ENCODE measurements at places on chromosomes 13 and 19. TPM values are rescaled to one million over a fixed set of nuclear protein-coding genes. Genes with fewer than 3 reads are reported as not detected.

TLE6 gene
- total RNA-seq: 12.8 TPM

DHDH gene
- 1.7 TPM for total RNA-seq

VAV1 gene
- total RNA-seq: not detected

ZNF546 gene
- 4.6 TPM for total RNA-seq

SPTBN4 gene
- 1.2 TPM for total RNA-seq

USHBP1 gene
- 3.8 TPM for total RNA-seq

TUBA3C gene
- total RNA-seq: not detected

- no peak overlapping the region for H3K4me3 ChIP-seq
- no peaks in the 10 kb centered on the region for H3K36me3 ChIP-seq
- no peak overlapping the region for H3K27ac ChIP-seq
- DNase-seq: no peak
Measured at GRCh38 chr13:41007744-41008128, 11.4 kb downstream of the ELF1 start.

GRCh38 chr19:14629557-14629956 lies 45.1 kb downstream of the ADGRE3 start:
- no peak overlapping the region for H3K27ac ChIP-seq
- H3K36me3 ChIP-seq: no peaks in the 10 kb centered on the region
- no peaks in the 10 kb centered on the region for H3K27me3 ChIP-seq

GRCh38 chr19:7292950-7293761 lies 1.1 kb downstream of the INSR start:
- peak; percentile 70 for DNase-seq
- no peaks in the 10 kb centered on the region for H3K4me1 ChIP-seq
- H3K4me3 ChIP-seq: peak overlapping the region; percentile 81
- H3K27ac ChIP-seq: no peak overlapping the region
- H3K27me3 ChIP-seq: peaks cover 14% of the 10 kb centered on the region

GRCh38 chr13:95833719-95834118 lies 156.8 kb downstream of the DNAJC3 start:
- no peaks in the 10 kb centered on the region for H3K36me3 ChIP-seq
- no peaks in the 10 kb centered on the region for H3K27me3 ChIP-seq
- no peak overlapping the region for H3K27ac ChIP-seq
- H3K4me3 ChIP-seq: no peak overlapping the region
- no peak for DNase-seq

DNA sequence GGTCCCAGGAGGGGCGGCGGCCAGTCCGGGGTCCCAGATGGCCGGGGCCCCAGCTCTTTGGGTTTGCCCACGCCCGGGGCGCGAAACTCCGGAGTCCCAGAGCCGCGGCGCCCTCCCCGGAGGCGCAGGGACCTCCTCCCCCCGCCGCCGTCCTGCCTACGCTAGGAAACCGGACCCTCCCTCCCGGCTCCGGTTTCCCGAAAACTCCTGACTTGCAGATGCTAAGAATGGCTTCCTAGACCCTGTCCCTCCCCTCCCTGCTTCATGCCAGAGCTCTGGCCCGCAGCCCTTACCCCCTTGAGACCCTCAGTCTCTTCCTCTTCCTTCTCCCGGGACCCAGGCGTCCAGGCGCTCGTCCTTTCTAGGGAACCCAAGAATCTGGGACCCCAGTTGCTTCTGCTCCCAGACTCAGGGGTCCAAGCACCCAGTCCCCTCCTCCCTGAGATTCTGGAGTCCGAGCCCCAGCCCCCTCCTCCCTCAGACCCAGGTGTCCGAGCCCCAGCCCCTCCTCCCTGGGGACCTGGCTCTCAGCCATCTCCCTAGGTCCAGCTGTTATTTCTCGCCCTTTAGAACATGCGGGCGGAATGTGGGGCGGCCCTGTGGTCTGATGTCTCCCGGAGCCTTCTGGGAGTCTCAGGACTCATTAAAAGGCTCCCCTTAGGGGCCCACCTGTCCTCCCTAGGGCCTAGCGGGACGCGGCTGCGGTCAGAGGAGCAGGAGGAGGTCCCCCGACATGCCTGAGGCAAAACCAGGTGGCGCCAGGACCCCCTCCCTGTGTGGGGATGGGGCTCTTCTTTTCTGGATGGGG lies at the start of gene MYBPC2:
Gene MYBPC2 (plus strand): TSS at position 672 of the 808 bp plus-strand sequence. CDS start 62 bp downstream, at position 734.
- H3K36me3 ChIP-seq: no peaks in the 10 kb centered on the region
- H3K4me3 ChIP-seq: peak within 1 kb of the TSS; percentile 81
- H3K27ac ChIP-seq: no peak within 1 kb of the TSS
- H3K4me1 ChIP-seq: no peaks in the 10 kb centered on the region

DNA sequence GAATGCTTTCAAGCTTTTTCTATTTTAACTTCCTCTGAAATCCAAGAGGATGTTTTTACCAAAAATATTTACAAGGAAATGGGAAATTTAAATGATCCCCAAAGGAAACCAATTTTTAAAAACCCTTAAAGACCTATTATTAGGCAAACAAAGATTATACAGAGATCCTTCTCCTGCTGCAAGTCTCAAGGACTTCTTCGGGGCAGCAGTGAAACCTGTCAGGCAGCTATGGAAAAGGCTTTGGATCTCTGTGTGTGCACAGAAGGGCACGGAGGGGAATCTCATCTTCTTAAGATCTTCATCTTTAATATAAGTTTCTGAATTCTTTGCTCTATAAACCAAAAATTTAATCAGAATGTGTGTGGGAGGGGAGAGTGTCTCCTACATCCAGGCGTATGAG lies 36.0 kb upstream of the CLDN10 start:
- H3K27ac ChIP-seq: no peak overlapping the region
- no peak for DNase-seq
- no peaks in the 10 kb centered on the region for H3K27me3 ChIP-seq
- no peaks in the 10 kb centered on the region for H3K36me3 ChIP-seq

DNA sequence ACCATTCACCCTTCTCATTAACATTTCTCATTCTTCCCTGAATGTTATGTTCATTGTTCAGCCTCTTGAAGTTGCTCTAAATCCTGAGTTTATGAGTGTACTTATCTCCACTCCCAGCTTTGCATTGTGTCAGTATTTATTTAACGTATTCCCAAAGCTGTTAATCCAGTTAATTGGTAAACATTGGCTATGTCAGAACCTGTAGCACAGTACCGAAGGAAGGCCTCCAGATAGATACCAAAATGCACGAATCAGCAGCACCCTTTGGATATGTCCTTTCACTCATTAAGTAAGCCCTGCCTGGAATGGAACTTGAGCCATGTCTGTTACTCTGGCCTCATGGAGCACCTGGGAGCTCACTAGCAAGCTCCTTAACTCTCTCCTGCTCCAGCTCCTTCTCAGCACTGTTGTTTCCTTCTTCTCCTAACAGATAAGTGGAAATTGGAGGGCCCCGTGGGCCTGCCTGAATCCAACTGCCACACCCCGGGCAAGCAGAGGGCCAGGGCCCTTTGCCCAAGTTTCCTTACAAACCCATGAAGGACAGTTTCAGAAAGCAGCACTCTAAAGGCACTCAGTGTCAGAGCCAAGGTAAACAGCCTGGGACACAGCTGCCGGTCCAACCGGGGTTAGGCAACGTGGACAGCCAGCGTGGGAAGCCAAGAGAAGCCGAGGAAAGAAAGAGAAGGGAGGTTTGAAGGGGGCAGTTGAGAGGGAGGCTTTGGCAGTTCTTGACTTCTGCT lies 155.0 kb upstream of the SERP2 start:
- no peak overlapping the region for H3K4me3 ChIP-seq
- peaks cover 50% of the 10 kb centered on the region for H3K27me3 ChIP-seq
- H3K4me1 ChIP-seq: peaks cover 6% of the 10 kb centered on the region
- H3K27ac ChIP-seq: no peak overlapping the region
- no peaks in the 10 kb centered on the region for H3K36me3 ChIP-seq
- DNase-seq: no peak

GRCh38 chr13:33448889-33449288 lies 163.3 kb upstream of the STARD13 start:
- no peaks in the 10 kb centered on the region for H3K36me3 ChIP-seq
- no peaks in the 10 kb centered on the region for H3K27me3 ChIP-seq
- no peak overlapping the region for H3K4me3 ChIP-seq
- H3K4me1 ChIP-seq: no peaks in the 10 kb centered on the region

DNA sequence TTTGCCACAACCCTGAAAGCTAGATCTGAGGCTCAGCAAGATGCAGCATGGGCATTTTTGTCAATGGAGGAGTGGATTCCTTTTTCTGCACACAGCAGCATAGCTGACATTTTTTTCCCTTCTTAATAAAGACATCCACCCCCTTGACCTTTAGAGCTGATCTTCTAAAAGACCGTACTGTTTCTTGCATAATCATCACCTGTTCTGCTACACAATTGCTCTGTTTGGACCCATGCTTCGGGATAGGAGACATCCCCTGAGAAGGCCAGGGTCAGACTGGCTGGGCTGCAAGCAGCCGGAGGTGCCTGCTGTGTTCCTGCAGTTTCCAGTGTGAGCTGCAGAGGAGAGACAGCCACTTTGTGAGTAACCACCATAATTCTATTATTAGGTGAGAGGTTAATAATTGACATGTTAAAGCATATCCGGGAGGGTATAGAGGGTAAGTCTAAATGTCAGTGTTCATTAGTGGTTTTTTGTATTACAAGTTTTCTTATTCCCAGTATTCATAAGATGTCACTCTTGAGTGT lies 108.5 kb upstream of the C1QTNF9B start:
- H3K27ac ChIP-seq: peak overlapping the region; percentile 82
- peaks cover 8% of the 10 kb centered on the region for H3K4me1 ChIP-seq
- H3K36me3 ChIP-seq: no peaks in the 10 kb centered on the region
- no peaks in the 10 kb centered on the region for H3K27me3 ChIP-seq
- DNase-seq: no peak
- no peak overlapping the region for H3K4me3 ChIP-seq

DNA sequence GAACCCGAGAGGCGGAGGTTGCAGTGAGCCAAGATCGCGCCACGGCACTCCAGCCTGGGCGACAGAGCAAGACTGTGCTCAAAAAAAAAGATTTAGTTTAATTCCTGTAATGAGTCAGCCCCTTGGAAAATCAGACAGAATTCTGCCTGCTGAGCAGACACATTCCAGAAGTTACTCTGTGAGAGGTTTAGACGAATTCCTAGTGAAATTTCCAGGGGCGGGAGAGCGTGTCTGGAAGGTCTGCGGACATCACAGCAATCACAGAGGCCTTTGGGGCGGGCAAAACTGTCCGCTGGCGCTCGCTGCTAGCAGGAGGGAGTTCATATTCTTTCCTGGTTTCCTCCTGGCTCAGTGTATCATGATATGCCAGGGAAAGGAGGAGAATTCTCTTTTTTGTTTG lies 17.5 kb downstream of the MISP start:
- H3K27ac ChIP-seq: peak overlapping the region; percentile 56
- no peaks in the 10 kb centered on the region for H3K36me3 ChIP-seq
- no peaks in the 10 kb centered on the region for H3K4me1 ChIP-seq
- no peak for DNase-seq
- H3K4me3 ChIP-seq: no peak overlapping the region

- peaks cover 62% of the 10 kb centered on the region for H3K27me3 ChIP-seq
- no peak overlapping the region for H3K4me3 ChIP-seq
- H3K4me1 ChIP-seq: no peaks in the 10 kb centered on the region
- no peak overlapping the region for H3K27ac ChIP-seq
- DNase-seq: peak; percentile 98
Measured at GRCh38 chr19:1455336-1456120, 5.6 kb downstream of the APC2 start.

DNA sequence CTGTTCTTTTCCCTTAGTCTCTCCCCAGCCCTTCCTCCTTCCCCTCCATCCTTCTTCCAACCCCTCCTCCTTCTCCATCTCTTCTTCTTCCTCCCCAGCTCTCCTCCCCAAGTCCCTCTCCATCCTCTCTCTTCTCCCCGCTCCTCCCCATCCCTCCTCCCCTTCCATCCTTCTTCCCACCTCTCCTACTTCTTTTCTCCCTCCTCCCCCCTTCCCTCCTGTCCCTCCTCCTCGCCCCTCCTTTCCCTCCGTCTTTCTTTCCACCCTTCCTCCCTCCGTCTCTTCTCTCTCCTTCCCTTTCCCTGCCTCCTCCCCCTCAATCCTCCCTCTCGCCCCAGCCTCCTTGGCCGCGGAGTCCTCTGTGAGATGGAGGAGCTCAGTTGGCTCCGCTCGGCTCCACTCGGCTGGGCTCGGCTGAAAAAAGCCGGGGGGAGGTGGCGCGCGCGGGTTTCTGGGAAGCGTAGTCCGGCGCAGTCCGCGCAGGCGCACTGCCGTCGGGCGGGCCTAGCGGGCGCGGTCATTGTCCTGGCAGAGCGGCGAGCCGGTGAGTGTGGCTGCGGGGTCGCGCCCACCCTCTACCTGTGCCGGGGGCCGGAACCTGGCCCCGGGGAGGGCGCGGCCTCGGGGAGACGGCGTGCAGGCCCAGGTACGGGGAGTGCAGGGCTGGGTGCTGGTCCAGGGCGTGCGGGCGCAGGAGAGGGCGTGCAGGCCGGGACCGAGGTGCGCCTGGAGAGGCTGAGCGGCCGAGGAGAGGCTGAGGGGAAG lies at the start of gene ZNF71:
Gene ZNF71 (plus strand): TSS at position 520 of the 765 bp plus-strand sequence. CDS start 6,257 bp downstream, outside the sequence.
- no peaks in the 10 kb centered on the region for H3K4me1 ChIP-seq
- H3K4me3 ChIP-seq: peak within 1 kb of the TSS; percentile 91
- DNase-seq: peak; percentile 97
- peak within 1 kb of the TSS; percentile 0 for H3K27ac ChIP-seq
- no peaks in the 10 kb centered on the region for H3K27me3 ChIP-seq
- peaks cover 13% of the 10 kb centered on the region for H3K36me3 ChIP-seq

DNA sequence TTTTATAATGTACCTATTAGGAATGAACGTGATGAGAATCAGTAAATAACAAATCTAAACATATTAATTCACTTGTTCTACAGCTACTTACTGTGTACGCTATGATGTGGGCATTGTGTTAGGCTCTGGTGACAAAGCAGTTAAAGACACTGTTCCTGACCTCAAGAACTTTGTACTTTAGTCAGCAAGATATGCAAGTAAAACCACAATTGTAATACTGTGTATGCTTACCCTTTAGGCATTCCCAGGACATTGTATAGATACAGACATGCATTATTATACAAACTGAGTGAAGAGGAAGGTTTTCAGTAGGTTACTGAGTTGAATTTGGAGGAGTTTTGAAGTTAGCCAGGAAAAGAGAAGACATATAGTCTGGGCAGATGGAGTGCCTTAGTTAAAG lies 435.8 kb downstream of the HS6ST3 start:
- no peaks in the 10 kb centered on the region for H3K36me3 ChIP-seq
- H3K27me3 ChIP-seq: no peaks in the 10 kb centered on the region
- H3K4me3 ChIP-seq: no peak overlapping the region

- no peaks in the 10 kb centered on the region for H3K4me1 ChIP-seq
- H3K27me3 ChIP-seq: no peaks in the 10 kb centered on the region
- H3K36me3 ChIP-seq: no peaks in the 10 kb centered on the region
- H3K27ac ChIP-seq: no peak overlapping the region
- DNase-seq: no peak
Measured at GRCh38 chr13:25701304-25701703, 329.5 kb downstream of the ATP8A2 start.

GRCh38 chr13:73190477-73190876 lies 131.7 kb downstream of the KLF5 start:
- H3K27me3 ChIP-seq: no peaks in the 10 kb centered on the region
- H3K4me3 ChIP-seq: peak overlapping the region; percentile 2
- peaks cover 7% of the 10 kb centered on the region for H3K4me1 ChIP-seq
- H3K27ac ChIP-seq: no peak overlapping the region
- H3K36me3 ChIP-seq: no peaks in the 10 kb centered on the region
- DNase-seq: no peak

All from endodermal cell (in vitro differentiated cells).